ENCODE measurements at places on chromosomes 12 and 14.

DNA sequence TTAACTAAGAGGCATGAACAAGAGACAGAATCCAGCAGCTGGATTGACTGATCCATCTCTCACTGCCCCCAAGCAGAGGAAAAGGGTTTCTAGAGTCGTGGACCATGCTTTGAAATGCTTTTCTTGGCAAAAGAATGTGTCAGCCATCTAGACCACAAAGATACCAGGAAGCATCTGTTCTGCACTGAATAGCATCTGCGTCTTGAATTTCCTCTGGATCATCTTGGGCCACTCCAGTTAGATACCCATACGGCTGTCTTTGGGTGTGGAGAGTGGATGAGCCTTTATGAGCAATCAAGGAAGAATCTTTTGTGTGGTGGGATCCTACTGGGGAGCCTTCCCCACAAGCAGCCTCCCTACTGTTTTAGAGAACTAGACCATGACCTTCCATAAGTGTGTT, 16.0 kb upstream of the RFX4 start:
- DNase-seq: no peak

DNA sequence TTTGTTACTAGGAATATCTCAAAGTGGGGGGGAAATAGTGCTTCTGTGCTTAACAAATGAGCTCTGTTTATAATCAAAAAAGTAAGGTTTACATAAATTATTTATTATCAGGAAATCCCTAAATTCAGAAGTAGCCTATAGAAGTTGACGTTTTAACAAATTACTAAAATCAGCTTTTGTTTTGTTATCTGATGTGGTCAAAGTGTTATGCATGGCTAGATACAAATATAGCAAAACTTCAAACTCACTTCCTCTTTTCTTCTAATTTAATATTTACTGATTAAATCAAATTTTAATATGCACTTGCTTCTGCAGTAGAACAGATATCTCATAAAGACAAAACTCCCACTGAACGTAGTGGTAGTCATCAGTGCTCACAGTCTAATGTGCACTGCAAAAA, 47.5 kb downstream of the GARIN6 start:
- DNase-seq: no peak

DNA sequence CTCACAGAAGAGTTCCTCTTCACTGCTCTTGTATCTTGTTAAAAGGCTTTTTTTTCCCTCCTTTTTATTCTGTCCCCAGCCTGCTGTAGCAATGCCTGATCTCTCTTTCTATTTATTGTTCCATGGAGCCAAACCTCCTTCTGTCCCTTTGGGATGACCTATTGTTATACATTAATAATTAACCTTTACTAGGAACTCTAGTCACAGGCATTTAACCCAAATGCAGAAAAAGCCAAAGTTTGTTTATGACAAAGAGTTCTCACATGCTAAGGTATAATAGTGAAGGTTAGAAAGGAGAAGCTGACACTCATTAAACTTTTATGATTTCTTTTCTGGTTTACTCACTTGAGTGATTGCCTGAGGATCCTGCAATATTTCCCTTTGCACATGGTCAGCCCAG, 535.8 kb downstream of the NRXN3 start:
- no peak for DNase-seq

- no peak for DNase-seq
Observed at GRCh38 chr14:99236386-99237138, 35.4 kb downstream of the BCL11B start.

- no peak for DNase-seq
Observed at GRCh38 chr12:118098911-118099671, 4.7 kb downstream of the VSIG10 start.

DNA sequence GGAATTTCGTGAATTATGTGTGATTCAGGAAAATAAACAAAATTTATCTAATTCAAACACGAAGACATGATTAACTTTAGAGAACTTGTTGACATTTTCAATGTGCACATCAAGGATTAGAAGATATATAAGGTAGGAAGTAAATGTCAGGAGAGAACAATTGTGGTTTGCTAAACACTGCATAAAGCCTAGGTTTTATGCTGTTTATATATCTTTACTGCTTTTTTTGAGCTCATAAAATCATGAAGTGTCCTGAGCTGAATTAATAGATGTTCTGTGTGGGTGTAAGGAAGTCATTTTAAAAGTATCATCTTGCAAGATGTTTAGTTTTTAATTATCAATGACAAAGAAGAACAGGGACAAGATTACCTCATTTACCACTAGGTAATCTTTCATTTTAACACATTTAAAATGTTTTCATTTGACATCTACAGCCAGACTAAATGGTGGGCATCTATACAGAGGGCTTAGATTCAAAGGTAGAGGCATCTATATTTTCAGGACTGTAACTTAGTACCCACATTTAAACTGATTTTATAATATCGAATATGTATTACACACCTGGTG, 382.8 kb downstream of the ADAMTS20 start:
- DNase-seq: no peak

DNA sequence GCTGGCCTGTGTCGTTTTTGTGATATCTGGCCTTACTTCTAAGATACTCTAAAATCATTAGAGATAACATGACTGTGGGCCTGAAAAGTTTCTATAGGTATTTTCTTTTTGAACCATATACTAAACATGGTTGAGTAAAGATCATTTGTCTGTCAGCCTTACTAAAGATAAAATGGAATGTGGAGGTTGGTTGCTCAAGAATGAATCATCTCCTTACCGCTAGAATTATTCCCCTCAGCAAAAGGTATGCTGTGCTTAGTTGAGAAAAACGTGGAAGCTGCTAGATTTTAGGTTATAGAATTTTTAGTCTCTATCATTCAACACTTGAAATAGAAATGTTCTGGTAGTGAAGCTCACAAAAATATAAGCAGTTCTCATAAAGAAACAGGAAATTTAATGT, 407.3 kb downstream of the AEBP2 start:
- DNase-seq: peak; percentile 91

DNA sequence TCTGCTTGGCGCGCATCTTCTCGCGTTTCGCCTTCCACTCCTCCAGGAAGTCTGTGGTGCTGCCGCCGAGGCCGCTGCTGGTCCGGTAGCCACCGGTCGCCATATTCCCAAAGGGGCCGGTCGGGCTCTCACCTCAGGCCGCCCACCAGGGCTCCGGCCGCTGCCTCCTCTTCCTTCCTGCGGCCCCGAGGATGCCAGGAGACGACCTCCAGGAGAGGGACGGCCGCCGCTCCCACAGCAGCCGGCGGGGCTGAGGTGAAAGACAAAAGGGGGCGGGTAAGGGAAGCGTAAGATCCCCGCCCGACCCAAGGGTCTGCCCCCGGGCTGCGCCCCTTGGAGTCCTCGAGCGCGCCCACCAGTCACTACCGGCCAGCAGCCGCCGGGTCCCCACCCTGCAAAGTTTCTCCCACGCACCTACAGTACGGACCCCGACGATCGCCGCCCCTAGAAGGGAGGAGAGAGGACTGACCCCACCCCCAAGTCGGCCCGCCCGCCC, 574 bp downstream of the PAWR start:
- DNase-seq: peak; percentile 30

DNA sequence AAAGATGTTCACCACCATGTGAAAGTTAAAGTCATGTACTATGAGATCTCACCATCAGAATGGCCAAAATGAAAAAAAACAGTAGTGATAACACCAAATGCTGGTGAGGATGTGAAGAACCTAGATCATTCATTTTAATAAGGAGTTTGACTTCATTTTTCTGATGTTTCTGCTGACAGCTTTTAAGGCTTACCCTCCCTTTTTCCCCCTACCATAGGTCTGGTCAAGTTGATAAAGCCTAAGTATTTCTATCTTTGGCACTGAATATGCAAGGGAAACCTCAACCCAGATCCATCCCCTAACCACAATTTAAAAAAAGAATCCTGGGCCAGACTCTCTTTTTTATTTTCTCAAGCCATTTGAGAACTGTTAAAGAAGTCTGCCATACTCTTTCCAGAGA, 689.6 kb upstream of the FOXG1 start:
- no peak for DNase-seq

GRCh38 chr12:57090924-57091637, 2.2 kb downstream of the NAB2 start:
- DNase-seq: no peak

GRCh38 chr14:44712024-44712815, 205.1 kb upstream of the FSCB start:
- DNase-seq: no peak

DNA sequence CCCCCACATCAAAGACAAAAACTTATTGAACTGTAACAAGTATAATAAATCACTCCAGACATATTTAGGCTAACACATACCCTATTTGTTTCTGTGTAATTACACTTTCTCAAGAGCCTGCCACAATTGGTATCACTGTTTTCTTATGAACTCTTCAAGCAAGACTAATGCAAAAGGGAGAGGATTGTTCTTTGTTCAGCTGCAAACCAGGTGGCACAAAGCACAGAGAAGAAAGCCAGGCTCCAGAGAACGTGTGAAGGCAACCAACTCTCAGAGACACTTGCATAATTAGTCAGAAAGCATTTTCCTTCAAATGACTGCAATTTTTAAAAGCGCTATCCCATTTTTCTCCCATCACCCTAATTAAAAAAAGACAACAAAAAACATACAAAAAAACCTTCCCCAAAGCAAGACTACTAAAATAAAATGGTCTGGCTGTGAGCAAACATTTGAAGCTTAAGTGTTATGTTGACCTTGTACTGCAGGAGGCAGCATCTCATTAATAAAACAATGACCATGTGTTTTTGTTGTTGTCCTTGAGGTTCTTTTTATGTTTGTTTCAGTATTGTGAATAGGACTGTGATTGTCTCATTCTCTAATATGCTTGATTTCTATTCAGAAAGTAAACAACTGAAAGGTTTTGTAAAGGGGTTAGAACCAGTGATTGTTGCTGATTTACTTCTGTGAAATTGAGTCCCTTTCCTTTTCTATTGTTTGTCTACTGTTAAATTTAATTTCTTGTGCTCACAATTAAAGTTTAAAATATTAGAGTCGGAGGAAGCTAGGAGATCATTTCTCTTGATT, 452.7 kb upstream of the PDE3A start:
- peak; percentile 75 for DNase-seq

DNA sequence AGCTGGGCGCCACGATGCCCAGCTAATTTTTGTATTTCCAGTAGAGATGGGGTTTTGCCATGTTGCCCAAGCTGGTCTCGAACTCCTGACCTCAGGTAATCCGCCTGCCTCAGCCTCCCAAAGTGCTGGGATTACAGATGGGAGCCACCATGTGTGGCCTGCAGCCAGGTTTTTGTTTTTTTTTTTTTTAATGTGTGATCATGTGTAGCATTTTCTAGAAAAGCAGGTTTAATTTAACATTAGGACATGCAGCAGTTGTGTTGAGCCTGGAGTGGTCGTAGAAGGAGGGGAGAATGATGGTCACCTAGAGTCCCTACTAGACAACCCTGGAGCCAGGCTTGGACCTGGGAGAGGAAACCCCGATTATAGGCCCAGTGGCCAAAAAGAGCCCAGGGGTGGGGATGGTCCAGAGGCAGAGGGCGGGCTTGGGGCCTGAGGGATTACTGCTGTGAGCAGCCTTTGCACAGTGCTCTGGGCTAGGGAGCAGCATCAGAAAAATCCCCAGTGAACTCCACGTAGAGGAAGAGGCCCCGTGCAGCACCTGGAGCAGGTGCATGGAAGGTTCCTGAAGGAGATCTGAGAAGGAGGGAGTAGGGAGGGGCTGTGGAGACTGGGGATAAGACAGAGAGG, 13.6 kb downstream of the DLK1 start:
- no peak for DNase-seq

GRCh38 chr14:87185961-87186560, 806.9 kb downstream of the GALC start:
- DNase-seq: no peak

- peak; percentile 80 for DNase-seq
Observed at GRCh38 chr14:20278414-20278813, 27.3 kb downstream of the TTC5 start.

DNA sequence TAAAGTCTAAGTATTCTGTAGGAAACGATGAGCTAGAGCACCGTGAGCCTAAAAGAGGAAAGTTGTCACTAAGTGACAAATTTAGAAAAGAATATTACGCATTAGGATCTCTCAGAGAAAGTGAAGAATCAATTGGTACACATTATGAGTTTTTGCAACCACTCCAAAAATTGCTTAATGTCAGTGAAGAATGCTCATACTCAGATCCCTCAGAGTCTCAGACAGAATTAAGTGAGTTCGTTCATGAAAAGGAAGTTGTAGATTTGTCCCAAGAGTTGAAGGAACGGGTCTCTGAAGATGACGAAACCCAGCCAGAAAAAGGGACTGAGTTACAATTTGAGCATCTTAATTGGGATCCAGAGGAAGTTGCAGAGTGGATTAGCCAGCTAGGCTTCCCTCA, 1.5 kb downstream of the SAMD15 start:
- DNase-seq: no peak

- DNase-seq: peak; percentile 58
Observed at GRCh38 chr12:62731055-62731820, 203.7 kb downstream of the PPM1H start.

DNA sequence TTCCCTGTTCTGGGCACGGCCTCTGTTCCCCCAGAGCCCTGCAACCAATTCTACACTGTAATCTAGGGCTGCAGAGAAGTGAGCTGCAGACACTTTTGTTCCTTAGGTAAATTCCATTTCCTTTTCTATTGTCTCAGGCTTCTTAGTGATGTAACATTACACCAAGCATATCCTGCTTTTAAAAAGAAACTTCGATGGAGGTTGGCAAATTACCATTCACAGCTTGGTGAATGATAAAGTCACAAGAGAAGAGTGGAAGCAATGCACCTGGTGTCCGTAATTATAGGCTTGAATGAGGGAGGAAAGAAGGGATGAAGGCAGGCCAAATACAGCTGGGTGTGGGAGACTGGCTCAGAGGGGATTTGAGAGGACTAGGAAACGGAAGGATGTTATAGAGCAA, 68.6 kb downstream of the PPM1A start:
- DNase-seq: no peak

Measured in choroid plexus epithelial cell (primary cell).